Fibroblast of upper back skin (primary cell): ENCODE measurements at places on chromosomes 11 and 22.
A peak's percentile ranks its signal among the peaks of the same experiment; 100 is the strongest.

DNA sequence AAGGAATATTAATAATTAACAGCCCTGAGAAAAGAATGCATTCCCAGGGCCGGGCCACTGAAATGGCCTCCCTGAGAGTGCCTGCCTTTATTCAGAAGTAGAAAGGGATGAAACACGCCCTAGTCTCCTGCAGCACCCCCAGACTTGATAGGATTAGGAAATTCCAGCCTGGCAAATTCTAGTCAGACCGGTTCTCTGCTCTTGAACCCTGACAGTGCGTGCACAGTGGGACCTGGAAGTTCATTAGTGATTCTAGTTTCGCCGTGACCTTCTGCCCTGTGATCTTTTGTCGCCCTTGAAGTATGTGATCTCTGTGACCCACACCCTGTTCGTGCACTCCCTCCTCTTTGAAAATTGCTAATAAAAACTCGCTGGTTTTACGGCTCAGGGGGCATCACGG lies 2.1 kb upstream of the GSTP1 start:
- DNase-seq = no peak

DNA sequence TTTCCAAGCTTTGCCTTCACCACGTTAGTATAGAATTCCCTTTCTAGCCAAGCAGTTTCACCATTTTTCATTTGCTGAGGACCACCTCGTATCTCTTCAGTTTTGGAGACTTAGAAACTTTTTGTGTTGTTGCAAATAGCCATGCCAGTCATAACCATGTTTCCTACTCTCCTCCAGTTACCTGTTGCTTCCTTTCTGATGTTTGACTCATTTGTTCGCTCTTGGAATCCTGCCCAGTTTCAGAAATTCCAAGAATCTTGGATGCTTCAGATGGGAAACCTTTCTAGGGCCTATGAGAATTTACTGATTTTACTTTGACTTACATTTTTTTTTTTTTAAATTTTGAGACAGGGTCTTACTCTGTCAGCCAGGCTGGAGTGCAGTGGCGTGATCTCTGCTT lies 65.4 kb downstream of the PPP6R3 start:
- DNase-seq = peak; percentile 82

DNA sequence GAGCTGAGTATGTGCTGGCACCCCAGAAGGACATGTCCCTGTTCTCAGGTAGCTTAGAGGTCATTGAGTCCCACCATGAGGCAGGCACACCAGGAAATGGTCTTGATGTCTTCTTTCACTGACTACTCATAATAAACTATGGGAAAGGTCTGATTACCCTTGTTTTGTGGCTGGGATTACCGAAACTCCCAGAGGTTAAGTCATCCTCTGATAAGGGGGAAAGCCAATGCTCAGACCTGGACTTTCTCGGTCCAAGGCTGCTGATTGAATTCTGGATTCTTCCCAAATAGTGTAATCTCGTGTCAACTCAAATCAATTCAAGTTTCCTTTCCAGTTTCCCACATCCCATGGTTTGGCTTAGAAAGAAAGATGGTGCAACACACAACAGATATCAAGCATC lies 3.7 kb upstream of the CD44 start:
- peak; percentile 73 for DNase-seq

DNA sequence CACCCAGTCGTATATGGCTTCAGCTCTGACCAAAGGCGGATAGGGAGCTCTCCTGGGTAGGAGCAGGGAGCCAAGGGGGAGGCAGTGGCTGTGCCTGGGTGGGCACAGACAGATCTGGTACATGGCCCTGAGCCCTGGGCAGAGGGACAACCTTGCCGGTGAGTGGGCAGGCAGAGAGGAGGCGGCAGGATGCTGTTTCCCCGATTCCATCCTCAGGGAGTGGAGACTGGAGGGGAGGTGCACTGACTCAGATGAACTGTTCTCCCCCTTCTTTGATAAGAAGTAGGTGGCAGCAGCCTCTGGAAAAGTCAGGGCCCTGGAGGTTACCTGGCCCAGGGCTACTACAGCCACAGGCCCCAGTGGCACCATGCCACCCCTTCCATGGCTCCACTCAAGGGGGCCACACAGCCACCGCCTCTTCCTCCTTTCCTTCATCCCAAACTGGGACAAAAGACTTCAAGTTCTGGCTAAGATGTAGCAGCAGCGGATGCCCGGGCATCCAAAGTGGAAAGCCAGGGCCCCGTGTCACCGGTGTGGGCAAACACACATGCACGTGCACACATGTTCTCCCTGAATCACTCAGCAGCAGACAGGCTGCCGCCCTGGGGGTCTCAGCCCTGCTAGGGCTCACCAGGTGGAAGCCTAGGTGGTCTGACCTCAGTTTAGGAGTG lies 13.4 kb downstream of the CXCR5 start:
- no peak for DNase-seq

DNA sequence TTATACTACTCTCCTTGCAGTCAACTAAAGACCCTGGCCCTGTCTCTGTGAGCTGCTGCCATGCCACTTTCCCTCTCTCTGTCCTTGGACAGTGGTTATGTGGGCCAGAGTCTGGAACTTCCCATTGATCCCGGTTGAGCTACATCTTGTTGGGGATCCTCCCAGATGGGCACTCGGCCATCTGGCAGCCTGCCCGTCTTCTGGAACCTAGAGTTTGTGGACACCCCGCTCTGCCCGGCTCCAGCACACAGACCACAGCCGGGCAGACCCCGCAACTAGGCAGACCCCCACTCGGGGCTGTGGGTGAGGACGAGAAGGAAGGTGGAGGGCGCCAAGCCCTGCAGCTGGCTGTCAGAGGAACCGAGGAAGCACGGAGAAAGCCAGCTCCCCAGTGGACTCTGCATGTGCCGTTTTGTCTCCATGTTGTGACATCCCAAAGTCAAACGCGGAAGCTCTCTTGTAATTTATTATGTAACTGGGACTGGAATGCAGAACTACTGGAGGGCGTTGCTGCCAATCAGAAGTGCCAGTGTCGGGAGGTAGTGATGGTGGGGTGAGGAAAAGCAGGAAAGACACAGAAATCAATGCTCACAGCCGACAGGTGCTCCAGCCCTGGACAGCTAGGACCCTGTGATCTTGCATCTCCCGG lies 207.7 kb downstream of the CEP164 start:
- DNase-seq = no peak

DNA sequence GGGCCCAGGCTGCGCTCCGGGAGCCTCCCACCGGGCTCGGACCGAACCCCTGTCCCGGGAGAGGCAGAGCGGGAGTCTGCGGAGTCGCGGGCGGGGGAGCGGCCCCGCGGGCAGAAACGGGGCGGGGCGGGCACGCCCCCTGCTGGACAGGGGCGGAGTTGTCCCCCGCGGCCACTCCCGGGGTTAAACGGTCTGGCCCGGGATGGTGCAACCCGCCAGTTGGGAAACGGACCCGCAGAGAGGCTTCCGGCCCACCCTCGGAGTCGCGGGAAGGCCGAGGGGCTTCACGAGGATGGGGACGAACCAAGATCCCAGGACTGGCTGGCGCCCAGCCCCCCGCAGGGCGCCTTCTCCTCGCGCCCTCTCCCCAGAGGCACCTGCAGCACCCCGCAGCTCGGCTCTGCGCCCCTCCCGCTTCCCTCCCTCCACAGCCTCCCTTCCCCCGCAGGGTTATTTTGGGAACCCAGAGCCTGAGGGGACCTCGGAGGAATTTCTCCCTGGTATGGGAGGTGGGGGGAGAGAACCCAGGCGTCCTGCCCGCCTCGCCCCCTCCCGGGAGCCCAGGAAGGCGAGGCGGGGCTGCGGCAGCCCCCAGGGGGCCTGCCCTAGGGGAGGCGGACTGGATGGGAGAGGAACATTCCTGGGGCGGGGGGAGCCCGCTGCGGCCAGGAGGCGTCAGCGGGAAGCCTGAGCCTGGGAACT lies 902 bp downstream of the RASGRP2 start:
- no peak for DNase-seq
